ENCODE measurements at places on chromosomes 5 and 9. TPM values are rescaled to one million over a fixed set of nuclear protein-coding genes. Genes with fewer than 3 reads are reported as not detected.

UBE2QL1 gene
- 0.64 TPM for total RNA-seq

GHR gene
- total RNA-seq = 1.3 TPM

ABO gene
- not detected for total RNA-seq

DOCK8 gene
- total RNA-seq = 0.15 TPM

PIP5KL1 gene
- total RNA-seq = 0.95 TPM

HEXB gene
- 227 TPM for total RNA-seq

DNA sequence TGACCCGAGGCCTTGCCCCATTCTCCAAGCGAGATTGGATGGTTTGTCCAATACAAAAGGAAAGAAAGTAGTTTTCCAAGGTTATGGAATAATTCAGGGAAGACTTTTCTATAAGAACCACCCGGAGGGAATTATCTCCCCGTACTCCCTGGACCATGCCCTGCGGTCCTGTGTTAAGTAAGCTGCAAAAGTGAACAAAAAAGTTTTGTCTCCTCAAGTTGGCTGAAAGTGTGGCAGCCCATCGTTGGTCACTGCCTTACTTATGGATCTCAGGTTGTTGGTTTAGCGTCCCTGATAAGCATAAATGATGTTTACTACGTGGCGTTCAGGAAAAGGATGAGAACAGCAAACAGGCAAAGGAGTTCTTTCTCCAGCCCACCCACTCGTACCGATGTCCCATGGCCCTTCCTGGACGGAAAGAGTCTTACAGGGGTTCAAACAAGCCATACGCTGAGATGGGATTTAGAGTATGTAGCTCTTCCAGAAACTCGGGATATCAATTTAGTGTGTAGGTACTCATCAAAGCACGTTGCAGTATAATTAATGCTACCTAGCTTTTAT is 413 bp upstream of the AUH start:
- no peak for DNase-seq

- no peak for DNase-seq
Observed at GRCh38 chr5:120456006-120456405, 8.1 kb upstream of the PRR16 start.

- DNase-seq = no peak
Observed at GRCh38 chr9:93818827-93819472, 136.2 kb downstream of the BARX1 start.

DNA sequence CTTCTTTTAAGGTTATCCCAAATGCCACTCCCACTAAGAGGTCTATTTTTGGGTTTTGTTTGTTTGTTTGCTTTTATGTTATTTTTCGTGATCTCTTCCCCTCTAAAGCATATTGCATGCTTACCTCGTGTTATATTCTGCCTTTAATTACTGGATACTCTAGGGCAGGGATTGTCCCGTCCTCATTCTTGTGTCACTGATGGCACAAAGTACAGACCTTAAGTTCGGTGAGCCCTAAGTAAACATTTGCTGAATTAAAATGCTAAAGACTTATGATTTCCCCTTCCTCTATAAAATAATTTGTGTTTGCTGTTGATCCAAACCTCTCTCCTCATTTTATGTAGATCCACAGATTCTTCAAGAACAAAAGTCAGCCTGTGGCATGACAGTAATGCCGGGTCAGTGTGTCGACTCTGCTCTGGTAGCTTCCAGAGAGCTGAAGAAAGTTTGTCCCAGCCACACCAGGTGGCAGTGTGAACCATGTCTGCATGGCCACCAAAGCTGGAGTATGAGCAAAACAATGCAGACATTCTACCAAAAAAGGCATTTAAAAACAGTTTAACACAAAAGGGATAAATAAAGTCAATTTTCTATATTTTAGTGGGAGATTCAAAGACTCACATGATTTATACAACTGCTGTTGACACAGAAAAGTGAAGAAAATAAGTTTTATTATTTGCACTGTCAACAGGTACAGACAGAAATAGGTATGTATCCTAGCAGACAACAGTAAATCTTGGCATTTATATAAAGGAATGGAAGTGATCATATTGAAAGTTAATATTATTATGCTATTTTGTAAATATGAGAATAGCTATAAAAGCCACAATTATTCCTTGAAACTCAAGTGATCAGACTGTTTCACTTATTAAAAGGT is 17.9 kb upstream of the POC5 start:
- peak; percentile 52 for DNase-seq

- DNase-seq = no peak
Observed at GRCh38 chr5:74685979-74686631, 1.1 kb downstream of the HEXB start.

DNA sequence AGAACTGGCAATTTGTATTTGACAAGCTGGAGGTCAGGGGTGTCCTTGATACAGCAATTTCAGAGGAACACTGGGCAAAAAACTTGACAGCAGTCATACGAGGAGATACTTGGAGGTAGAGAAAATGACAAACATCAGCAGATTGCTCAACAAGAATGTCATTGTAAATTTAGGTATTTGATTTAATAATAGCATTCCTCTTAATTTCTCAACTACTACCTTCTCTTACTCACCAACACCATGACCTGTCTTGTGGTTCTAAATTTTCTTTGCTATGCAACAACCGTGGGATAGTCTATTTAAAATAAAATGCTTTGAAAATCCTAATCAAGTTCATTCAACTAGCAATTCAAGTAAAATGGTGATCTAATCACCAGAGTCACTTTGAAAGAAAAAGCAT is 128.4 kb downstream of the DNAH5 start:
- DNase-seq = no peak

DNA sequence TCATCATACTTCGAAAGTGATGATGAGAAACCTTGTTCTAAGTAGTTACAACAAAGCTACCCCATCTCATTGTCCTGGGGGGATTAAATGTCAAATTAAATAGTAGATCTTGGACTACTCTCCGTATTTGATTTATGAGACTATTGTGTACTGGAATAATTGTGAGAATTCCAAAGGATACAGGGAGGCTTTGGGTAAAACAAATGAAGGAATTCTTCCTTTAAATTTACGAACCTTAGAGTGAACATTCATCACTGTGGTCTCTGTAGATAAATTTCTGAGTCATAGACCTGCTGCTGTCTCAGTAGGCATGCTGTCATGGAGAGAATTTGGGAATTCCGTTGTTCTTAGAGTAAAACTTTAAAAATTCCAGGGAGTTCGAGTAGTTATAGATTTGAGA is 836.2 kb downstream of the DNAH5 start:
- DNase-seq = no peak

DNA sequence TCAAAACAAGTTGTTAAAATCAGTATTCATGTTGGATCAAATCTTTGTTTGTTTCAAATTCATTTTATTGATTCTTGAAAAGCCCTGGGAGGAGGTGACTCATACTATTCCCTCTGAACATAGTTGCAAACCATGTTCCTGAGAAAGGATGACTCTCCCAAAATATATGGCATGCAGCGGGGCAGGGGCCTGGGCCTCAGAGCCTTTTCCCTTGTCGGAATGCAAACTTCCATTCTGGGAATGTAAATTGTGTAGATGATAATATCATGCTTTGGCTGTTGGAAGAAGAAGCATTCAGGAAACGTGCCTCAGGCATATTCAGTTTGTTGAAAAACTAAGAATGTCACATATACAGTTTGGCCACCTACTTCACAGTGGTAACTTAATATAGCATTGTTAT is 242.0 kb downstream of the AUH start:
- no peak for DNase-seq

DNA sequence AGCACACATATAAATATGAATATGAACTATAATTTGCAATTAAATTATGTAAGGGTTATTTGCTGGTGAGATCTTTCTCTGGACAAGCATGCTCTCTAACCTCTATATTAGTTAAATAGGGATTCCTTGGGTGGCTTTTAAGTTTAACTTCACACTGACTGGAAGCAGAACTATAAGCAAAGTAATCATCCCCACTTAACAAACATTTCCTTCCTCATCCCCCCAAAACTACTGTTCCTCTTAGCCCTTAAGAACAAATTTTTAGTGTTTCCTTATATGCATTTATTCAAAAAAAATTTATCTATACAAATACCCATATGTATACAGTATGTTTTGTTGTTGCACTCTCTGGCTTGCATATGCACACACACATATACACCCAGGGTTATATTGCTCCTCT is 512.1 kb upstream of the MEF2C start:
- no peak for DNase-seq

GRCh38 chr5:142082182-142082781 is 26.3 kb upstream of the NDFIP1 start:
- DNase-seq = no peak

DNA sequence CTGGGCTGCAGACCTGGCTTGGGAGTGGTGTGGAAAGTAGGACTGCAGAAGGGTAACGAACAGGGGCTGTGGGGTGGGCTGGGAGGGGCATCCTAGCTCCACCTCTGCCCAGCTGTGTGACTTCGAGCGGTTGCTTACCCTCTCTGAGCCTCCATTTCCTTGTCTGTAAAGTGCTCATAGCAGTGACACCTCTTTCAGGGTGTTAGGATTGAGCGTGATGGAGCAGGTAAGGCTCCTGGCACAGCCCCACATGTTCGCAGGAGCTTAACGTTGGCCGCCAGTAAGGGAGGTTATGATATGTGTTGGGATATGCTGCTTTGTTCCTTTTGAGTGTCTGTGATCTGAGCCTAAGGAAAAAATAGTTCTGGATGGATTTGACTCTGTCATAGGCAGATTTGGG is 2.1 kb downstream of the NDST1 start:
- no peak for DNase-seq

DNA sequence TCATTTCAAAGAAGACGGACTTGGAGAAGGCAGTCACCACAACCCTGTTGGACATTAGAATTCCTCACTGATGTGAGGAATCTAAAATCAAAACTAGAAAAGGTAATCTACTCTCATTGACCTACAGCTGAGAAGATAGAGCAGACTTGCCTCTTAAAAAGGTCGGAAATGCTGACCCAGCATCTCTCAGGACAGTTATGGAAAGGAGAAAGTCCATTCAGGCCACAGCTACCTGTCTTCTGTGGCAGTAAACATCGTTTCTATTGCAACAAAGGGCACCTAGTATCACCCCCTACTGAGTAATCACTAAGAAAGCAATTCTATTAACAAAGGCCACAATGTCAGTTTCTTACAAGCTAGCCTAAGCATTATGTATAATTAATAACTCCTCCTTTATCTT is 601.7 kb downstream of the PRELID2 start:
- DNase-seq = no peak

GRCh38 chr9:98010445-98010844 is 27.3 kb downstream of the ANP32B start:
- no peak for DNase-seq

- DNase-seq = no peak
Observed at GRCh38 chr9:128523199-128523925, 18.8 kb downstream of the GLE1 start.

DNA sequence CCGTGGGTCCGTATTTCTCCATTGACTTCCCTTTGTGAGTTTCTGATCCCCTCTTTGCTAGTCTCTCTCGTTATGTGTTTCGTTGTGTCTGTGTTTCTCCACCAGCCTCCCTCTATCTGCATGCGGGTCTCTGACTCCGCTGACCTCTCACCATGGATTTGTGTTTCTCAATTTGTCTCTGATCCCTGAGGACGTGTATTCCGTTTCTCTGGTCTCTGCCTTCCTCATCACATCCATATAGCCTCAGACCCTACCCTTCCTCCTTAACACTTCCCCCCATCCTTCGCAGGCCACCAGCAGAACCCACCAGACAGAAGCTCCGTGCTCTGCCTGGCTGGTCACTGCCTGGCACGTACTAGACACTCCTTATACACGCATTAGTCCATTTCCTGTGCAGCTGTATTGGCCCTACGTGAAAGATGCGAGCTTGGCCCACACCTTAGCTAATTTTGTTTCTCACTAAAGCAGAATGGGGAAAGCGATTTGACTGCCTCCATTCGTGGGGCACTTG is 631 bp downstream of the B4GALT7 start:
- no peak for DNase-seq

- no peak for DNase-seq
Observed at GRCh38 chr9:93053781-93054331, 4.6 kb upstream of the SUSD3 start.

DNA sequence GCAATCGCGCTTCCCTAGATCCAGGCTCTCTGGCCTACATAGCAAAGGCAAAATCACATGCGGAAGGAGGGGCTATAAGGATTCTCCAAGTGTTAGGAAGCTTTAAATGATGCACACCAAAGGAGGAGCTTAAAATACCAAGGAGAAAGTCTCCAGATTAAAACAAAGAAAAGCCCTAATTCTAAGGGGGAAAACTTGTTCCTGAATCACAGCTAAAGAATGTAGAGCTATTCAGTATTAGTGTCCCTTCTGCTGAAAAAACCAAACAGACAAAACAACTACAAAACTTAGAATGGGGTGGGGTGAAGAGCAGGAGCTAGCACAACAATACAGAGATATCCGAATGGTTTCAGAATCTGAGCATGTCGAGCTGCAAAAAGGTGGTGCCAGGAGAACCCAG is 213.7 kb downstream of the DCP2 start:
- DNase-seq = no peak

GRCh38 chr9:115211413-115212124 is 93.6 kb upstream of the TNC start:
- DNase-seq = peak; percentile 69

DNA sequence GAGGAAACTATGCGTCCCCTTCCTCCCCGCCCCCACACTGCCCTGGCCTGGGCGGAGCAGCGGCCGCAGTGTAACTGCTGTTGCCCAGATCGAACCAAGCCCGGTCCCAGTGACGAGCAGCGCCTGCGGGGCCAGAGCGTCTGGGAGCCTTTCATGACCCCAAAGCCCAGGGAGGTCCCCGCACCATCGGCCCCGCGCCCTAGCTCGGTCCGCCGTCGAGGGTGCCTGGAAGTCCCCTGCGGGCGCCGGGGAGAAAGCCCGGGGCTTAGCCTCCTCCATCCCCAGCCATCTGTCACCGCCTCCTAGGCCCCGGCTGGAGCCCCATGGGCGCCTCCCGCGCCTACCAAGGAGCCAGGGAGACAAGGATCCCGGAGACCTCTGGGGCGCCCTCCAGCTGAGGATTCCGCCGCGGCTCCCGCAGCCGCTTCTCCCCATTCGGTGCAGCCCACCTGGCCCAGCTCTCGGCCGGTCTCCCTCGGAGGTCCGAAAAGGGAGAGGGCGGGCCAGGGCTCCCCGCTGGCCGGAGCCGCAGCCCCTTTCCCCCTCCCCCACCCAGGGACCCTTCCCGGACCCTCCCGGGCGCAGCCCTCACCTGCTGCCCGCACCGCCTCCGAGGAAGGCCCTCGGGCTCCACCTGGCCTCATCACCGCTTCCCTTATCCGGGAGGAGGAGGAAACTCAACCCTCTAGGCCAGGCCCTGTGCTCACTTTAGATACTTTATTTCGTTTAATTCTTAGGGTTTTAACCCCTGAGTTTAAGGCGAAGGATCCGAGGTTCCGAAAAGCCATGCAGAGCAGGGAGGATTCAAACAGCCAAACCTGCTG is 45.6 kb downstream of the APTX start:
- DNase-seq = no peak

DNA sequence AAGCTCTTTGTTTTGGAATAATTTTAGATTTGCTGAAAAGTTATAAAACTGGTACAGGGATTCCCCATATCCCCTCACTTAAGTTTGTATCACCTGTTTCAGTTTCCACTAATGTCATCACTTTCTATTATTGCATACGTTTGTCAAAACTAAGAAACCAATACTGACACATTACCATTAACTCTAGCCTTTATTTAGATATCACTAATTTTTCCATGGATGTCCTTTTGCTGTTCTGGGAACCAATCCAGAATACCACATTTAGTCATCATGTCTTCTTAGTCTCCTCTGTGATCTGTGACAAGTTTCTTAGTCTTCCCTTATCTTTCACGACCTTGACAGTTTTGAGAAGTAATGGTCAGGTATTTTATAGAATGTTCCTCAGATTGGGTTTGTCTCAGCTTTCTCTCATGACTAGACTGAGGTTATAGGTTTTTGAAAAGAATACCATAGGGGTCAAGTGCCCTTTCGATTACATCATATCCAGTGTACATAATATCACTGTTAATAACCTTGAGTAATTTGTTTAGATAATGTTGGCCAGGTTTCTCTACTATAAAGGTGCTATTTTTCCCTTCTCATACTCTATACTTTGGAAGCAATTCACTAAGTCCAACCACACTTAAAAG is 51.9 kb upstream of the NMUR2 start:
- no peak for DNase-seq
